ACHN (cell line): ENCODE measurements at places on chromosomes 7 and 10.

DNA sequence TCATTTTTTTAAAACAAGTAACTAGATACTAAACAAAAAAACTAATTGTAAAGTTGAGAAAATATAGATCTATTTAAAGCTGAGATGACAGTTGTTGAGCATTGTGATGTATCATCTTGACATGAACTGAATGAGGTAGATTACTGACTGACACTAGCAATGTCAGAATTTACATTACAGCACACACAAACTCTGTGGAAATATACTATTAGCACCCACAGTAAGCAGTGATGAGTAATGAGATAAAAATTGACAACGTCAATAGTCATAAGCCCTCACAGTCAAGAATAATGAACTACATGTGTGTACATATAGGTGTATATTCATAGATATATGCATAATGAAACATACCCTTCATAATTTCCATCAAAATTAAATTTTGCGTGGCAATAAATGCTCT lies 368.4 kb downstream of the TFEC start:
- DNase-seq, result peak; percentile 21

- no peak for DNase-seq
Measured at GRCh38 chr10:60009276-60009675, 102.9 kb upstream of the CCDC6 start.

- DNase-seq, result peak; percentile 47
Measured at GRCh38 chr10:52729271-52730104, 43.1 kb downstream of the MBL2 start.

DNA sequence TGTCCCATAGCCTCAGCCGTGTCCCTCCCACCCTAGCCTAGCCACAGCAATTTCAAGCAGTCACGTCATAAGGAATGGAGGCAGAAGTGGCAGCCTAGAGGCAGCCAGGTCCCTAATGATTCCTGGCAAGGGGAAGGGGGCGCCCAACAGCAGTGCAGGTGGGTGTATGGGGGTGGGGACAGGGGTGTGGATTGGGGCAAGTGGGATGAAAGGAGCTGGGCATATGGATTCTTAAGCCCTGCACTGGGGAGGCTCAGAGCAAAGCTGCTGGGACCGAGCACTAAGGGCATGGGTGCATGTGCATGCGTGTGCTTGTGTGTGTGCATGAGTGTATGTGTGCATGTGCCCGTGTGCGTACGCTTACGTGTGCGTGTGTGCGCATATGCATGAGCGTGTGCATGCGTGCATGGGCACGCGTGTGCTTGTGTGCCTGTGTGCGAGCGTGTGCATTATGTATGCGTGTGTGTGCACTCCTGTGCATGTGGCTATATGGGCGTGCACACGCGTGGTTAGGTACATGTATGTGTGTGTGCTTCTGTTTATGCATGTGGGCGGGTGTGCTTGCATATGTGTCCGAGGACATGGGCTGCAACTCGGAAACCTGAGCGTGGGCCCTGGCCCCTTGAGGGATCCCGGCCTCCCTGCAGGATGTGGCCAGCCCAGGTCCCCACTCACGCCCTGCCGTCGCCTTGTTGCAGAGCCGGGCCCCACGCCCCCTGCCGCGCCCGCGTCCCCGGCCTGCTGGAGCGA lies 34.1 kb downstream of the SH2B2 start:
- DNase-seq, result no peak

- DNase-seq, result no peak
Measured at GRCh38 chr10:87668324-87669074, 8.8 kb downstream of the PAPSS2 start.

GRCh38 chr7:101993311-101993710 lies 175.9 kb downstream of the CUX1 start:
- DNase-seq, result no peak

DNA sequence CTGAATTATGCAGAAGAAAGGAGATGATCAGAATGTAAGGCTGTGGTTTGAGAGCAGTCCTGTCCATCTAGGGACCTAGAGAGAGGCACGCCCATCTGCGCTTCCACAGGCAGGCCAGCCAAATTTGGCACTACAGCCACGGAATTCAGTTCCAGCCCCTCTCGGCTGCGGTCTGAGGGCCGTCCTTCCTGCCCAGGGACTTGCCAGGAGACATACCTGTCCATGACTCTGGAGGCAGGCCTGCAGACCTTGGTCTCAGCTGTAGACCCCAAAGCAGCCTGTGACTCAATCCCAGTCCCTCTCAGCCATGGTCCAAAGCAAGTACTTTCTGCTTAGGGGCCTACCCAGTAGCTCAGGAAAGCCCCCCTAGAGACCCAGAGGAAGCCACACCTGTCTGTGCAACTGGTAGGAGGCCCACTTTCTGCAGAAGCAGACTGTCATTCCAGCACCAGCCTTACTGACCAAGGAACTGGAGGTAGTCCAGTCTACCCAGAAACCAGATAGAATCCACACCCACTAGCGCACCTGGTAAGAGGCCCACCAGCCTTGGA lies 720.9 kb downstream of the PARD3 start:
- no peak for DNase-seq

- no peak for DNase-seq
Measured at GRCh38 chr10:20596911-20597310, 300.2 kb downstream of the NEBL start.

DNA sequence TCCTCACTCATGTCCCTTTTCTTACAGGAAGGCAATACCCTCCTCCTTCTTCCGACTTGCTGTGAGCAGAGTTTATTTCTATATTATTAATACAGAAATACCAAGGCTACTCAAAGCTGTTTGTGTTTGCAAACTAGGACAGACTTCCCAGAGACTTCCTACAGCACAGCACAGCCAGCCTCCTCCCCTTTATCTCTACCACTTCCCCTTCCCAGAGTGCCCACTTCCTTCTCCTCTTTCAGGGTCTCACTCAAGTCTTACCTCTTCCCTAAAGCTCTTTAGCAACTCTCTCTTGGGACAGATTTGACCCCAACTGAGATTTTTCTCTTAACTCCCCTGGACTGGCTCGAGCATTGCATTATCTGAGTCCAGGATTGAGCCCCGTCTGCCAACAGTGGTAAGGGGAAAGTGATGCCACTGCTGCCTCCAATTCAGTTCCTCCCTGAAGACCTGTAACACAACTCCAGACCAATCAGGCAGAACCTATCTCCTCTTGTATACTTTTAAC lies 5.5 kb upstream of the LRGUK start:
- DNase-seq, result no peak

DNA sequence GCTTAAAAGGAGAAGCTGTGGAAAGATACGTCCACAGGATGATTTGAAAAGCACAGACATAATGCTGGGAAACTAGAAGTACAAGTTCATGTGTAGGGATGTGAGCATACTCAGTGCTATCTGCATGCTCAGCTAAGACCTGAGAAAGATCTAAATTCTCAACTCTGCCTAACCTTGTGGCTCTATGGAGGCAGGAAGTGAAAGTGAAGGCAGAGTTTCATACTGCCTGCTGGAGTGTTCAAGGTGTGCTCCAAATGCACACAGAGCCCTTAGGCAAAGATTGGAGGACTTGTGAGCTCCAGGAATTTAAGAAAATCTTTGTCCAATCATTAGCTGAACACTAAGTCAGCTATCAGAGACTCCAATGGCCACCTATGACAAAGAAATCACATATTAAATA lies 190.9 kb downstream of the RNLS start:
- DNase-seq, result no peak

- no peak for DNase-seq
Measured at GRCh38 chr7:33868166-33868565, 37.2 kb upstream of the BMPER start.

GRCh38 chr10:78605800-78606350 lies 462.9 kb upstream of the ZMIZ1 start:
- peak; percentile 60 for DNase-seq

GRCh38 chr10:109676703-109677102 lies 246.6 kb downstream of the XPNPEP1 start:
- DNase-seq, result peak; percentile 66

DNA sequence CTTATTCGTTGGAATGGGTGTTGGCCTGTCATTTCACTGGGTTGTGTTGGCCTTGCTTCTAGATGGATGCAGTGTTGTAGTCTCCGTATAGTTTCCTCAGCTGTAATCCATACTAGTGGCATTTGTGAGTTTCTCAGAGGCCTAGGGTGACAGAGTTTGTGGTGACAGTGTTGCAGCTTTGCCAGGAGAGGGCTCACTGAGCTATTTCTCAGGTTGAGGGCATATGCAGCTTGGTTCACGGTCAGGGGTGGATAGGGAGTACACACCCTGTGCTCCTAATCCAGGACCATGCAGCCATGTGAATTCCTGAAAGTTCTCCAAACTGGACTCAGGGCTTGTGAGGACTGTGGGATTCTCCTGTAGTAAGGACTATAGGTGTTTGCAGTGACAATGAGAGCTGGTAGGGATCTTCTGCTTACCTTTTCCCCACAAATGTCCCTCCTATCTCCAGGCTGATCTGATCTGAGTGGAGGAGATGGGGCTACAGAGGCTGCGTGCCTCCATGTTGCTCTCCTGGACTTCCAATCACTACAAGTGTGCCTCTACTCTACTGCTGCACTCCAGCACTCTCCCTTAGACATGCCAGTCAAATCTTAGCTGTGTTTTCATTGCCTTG lies 229.0 kb downstream of the STK31 start:
- peak; percentile 70 for DNase-seq

DNA sequence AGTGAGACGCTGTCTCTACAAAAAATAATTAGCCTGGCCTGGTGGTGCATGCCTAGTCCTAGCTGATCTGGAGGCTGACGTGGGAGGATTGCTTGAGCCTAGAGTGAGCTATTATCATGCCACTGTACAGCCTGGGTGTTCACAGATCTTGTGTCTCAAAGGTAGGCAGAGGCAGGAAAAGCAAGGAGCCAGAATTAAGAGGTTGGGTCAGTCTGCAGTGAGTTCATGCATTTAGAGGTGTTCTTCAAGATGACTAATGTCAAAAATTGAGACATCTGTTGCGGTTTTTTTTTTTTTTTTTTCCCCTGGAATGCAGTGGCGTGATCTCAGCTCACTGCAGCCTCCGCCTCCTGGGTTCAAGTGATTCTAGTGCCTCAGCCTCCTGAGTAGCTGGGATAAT lies 5.4 kb downstream of the PPIA start:
- no peak for DNase-seq

GRCh38 chr10:12796401-12797160 lies 204.9 kb downstream of the CCDC3 start:
- no peak for DNase-seq

- DNase-seq, result no peak
Measured at GRCh38 chr7:116234517-116235200, 24.3 kb downstream of the TES start.

DNA sequence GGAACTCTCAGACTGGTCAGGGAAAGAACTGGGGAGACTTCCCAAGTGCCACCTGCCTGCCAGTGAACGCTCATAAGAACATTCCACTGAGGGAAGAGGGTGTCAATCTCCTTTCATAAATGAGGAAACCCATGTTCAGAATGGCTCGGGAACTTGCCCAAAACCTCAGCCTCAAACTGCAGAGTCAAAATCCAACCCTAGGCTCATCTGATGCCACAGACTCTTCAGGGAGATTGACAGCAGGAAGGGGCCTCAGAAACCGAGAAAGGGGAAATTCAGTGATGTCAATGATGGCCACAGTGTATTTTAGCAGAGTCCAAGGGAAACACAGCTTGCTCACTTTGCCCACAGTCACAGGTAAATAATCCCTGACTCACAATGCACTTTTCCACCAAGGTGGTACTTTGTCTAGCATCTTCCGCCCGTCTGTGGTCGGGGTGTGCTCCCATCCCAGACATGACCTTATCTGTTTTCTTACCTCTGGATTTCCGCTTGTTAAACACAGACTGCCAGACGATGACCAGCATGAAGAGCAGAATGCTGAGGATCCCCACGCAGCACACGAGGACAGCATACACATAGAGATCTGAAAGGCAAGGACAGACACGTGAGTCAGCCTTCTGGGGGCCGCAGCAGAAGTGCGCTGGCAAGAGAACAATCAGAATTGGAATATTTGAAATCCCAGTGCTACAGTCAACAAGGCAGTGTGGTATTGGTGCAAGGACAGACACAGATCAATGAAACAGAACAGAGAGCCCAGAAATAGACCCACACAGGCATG lies 38.4 kb downstream of the VSTM4 start:
- DNase-seq, result no peak

DNA sequence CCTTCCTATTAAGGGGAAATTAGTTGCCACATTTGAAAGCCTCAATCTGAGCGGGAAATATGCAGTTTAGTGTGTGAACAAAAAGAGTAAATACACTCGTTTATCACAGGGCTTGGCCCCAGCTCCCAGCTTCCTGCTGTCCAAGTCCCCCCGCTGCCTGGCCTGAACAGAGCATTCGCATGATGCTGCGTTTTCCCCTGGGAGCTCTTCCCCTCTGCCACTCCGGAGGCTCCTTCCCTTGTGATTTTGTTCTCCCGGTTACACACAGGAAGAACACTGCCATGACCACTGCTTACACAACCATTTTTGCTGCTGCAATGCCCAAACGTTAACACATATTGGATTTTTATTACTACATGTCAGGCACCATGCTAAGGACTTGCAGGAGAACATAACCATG lies 120.7 kb upstream of the ADARB2 start:
- DNase-seq, result no peak

DNA sequence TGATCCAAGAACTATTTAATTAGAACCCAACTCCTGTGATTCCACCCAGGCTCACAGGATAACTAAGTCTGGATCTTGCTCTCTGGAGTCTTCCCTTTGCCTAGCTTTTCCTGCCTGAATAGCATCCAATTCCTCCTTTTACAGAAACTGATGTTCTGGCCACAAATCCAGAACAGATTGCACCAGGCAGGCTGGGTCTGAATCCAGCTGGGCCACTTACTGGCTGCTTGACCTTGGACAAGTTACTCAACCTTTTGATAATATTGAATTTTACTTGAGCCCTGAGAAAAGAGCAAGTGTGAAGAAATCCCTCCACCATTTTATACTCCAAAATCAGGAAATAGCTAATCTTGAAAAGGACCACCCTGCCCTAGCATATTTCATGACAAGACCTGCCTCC lies 55.5 kb upstream of the SLC35G1 start:
- DNase-seq, result no peak

GRCh38 chr7:45567713-45568112 lies 6.5 kb upstream of the ADCY1 start:
- no peak for DNase-seq

- DNase-seq, result no peak
Measured at GRCh38 chr10:70932392-70933196, 44.2 kb upstream of the PCBD1 start.

GRCh38 chr10:78196964-78197363 lies 163.3 kb downstream of the RPS24 start:
- DNase-seq, result no peak

- no peak for DNase-seq
Measured at GRCh38 chr10:28431139-28431538, 101.8 kb upstream of the WAC start.

DNA sequence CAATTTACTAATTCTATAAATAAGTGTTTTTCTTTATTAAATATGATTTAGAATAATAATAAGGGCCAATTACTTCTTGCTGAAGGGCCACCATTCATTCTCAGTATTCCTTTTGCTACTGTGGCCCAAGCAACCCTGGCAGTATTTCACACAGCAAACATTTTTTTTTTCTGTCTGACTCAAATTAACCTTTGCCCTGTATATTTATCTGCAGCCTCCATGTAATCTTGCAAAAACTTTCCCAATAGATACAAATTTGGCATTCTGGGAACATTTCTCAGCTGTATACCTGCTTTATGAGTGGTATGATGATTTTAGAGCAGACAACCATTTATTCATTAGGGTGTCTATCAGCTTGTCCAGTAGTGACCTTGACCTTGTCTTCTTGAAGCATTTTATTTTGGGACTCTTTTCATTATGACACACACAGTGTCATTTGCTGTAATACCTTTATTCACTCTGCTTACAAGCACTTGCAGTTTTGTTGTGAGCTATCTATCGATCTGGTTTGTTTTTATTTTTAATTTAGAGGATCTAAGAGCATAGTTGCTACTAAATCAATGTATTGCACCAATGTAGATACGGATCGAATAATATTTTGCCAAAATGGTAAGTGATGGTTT lies 159.7 kb upstream of the PLXDC2 start:
- DNase-seq, result no peak
